ENCODE measurements at places on chromosomes 7 and 10.

- DNase-seq: no peak
Observed at GRCh38 chr10:119177708-119178371, 772 bp downstream of the PRDX3 start.

DNA sequence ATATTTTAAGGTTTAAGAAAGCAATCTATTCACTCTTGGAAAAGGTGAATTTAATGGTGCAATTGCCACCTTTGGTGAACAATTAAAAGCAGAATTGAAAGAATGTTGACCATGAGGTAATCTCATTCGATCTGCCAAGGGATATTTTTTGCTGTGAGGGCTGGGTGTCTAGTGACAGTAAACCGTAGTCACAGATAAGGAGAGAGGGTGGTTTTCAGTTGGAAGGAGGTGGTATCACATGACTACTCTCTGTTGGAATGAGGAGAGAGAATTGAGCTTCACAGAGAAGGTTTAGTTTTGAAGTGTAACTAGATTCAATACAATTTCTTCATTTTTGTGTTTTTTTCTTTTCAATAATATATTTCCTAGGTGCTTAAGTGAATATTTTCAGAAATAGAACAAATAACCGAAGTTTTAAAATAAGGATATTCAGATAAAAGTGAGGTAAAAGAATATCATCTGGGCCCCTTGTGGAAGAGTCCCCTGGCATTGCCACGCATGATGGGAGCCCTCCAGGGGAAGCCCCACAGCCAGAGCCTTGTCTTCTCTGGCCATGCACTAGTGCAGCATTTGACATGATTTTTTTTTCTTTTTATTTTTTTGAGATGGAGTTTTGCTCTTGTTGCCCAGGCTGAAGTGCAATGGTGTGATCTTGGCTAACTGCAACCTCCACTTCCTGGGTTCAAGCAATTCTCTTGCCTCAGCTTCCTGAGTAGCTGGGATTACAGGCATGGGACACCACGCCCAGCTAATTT is 73.4 kb downstream of the GPR141 start:
- no peak for DNase-seq

- DNase-seq: no peak
Observed at GRCh38 chr7:111071556-111071955, 19.4 kb upstream of the LRRN3 start.

DNA sequence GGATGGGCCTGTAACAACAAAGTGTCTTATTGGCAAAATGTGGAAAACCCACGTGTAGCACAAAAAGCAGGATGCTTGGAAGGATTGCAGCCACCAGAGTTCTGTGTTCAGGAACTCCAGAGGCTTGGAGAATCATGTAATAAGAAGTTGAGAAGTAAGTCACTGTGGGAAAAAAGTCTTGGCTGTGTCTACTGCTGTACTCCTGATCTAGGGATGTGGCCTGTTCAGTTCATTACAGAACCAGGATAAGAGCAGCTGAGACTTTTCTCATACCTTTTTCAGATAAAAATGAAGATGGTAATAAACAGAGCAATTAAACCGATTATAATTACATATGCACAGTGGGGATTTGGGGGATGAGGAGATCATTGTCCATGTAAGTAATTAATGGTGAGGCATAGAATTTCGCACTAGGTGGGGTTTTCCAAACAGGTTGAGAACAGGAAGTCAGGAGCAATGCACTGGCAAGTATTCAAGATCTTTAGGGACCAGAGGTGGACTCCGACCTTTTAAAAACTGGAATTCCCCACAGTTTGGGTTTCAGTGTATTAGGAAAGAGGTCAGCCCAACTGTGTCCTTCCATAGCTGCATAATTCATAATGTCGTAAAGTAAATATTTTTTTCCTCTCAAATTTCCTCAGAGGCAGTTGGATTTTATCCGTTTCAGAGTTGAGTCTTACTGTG is 281.7 kb downstream of the FRMD4A start:
- DNase-seq: no peak

DNA sequence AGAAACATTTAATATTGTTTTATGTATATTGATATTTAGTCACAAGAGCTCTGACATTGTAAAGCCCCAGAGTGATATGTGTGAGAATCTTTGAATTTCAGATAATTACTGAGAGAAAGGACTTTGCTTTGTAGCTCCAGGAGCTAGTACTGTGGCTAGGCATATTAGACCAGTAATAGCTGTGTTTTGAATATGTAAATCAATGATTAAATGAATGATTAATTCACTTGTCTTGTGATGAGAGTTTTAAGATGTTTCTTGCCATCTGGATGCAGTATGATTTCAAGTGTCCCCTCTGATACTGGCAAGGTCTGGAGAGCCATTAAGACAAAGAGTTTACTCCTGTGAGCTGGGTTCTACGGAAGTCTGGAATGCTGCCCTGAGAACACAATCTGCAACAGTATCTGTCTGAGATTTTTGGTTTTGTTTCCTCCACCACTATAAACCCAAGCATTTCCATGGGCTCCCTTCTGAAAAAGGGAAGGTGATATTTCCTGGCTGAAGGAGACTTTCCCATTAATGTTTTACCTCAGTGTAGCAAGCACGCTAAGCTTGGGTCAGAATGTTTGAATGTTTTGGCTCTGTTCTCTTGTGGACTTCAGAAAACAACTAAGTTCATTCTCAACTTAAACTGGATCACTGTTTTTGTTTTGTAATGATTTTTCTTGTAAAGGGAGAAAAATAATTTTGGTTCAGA is 61.3 kb upstream of the BICC1 start:
- DNase-seq: no peak

GRCh38 chr10:100297242-100297641 is 10.8 kb upstream of the BLOC1S2 start:
- DNase-seq: no peak

All from stimulated activated CD4-positive, alpha-beta T cell treated with anti-CD3 and anti-CD28 coated beads, Interleukin-1b, Interleukin-23, amount 100 ng/mL, for 1 hour (primary cell).